HS-5 (cell line): ENCODE measurements at places on chromosomes 12 and 14.

- DNase-seq: no peak
Observed at GRCh38 chr12:46446645-46447044, 74.1 kb upstream of the SLC38A2 start.

- no peak for DNase-seq
Observed at GRCh38 chr12:25051171-25051570, 102.3 kb upstream of the BCAT1 start.

- no peak for DNase-seq
Observed at GRCh38 chr14:76115010-76115422, 36.7 kb upstream of the GPATCH2L start.

- DNase-seq: no peak
Observed at GRCh38 chr12:2944401-2945047, 14.7 kb upstream of the TEAD4 start.
